ENCODE measurements at places on chromosomes 3 and 15.

DNA sequence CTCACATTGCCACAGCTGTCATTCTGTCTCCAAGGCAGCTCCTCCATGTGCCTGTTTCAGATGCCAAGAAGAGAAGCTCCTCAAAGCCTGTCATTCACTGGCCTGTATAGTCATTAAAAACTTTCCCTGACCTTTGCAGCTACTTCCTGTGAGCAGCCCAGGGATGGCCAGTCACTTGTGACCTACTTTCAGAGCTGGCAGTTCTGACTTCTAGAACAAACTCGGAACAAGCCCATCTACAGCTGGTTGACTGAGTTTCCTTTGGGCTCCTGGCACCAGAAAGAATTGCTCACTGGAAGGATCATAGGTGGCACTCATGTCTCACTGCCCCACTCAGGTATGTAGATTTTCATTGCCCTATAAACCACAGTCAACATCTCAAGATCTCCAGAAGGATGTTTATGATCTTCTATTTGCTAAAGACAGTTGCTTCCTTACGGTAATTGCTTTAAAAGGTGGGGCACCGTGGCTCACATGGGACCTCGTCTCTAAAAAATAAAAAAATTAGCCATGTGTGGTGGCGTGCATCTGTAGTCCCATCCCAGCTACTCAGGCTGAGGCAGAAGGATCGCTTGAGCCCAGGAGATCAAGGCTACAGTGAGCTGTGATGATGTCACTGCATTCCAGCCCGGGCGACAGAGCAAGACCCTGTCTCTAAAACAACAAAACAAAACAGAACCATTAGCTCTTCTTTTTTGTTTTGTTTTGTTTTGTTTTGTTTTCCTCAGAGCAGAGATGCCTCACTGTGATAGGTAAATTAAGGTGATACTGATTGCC, 11.2 kb upstream of the ATP13A3 start:
- DNase-seq: no peak

DNA sequence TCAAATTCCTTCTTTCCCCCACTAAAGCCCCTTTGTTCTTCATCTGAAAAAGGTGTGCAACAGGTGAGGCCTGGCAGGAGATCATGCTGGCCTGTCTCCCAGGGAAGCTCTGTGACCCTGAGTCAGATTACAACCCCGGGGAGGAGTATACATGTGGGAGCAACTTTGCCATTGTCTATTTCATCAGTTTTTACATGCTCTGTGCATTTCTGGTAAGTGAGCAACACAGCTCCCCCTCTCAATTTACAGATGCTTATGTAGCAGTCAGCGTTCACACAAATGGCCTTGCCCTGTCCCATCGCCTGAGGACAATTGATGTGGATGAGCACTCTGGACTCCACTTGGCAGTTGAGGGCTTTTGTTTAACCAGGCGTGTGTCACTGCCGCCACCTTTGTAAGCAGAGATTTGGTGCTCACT, 70.4 kb downstream of the CHDH start:
- DNase-seq: no peak

GRCh38 chr15:77346245-77347036, 73.5 kb downstream of the PEAK1 start:
- DNase-seq: no peak

DNA sequence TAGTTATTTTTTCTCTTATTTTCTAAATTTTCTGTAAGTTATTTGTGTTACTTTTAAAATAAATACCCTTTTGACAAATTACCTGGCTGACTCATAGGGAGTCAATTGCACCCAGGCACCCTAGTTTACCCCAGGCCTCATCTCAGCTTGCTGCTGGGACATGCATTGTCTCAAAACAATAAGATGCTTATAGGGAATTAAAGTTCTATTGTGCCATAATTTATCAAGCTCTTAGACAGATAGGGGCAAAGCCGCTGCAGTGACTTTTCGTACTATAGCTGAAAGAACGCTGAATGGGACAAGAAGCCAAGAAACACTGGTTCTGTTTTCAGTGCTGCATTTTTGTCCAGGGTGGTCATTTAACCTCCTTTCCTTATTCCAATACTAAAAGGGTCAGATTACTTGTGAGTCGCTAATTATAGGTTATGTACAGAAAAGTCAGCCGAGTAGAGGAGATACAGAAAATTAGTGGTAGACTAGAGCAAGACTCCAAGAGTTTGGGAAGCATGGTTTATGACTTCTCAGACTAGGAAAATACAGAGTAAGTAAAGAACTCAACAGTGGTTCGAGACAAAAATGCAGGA, 50.3 kb downstream of the EXD1 start:
- no peak for DNase-seq

GRCh38 chr3:24968036-24968435, 460.0 kb upstream of the RARB start:
- DNase-seq: no peak

DNA sequence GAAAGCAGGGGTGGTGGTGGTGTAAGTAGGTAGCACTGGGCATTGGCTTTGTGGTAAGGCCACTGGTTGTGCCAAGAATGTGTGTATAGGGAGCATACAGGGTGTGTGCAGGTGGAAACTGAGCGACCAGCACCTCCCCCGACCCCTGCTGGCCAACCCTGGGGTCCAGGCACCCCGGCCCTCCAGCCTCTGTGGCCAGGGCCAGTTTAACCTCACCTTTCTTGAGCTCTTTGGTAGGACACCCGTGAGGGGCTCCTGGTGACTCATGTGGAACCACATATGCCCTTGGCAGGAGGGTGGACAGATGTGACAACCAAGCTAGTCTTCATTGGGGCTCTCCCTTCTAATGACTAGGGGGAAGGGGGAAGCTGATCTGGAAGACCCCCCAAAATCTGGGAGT, 19.5 kb downstream of the SHF start:
- DNase-seq: no peak

- DNase-seq: no peak
Observed at GRCh38 chr3:37937156-37937555, 53.4 kb upstream of the VILL start.

- DNase-seq: no peak
Observed at GRCh38 chr3:41265011-41265545, 65.8 kb downstream of the CTNNB1 start.

DNA sequence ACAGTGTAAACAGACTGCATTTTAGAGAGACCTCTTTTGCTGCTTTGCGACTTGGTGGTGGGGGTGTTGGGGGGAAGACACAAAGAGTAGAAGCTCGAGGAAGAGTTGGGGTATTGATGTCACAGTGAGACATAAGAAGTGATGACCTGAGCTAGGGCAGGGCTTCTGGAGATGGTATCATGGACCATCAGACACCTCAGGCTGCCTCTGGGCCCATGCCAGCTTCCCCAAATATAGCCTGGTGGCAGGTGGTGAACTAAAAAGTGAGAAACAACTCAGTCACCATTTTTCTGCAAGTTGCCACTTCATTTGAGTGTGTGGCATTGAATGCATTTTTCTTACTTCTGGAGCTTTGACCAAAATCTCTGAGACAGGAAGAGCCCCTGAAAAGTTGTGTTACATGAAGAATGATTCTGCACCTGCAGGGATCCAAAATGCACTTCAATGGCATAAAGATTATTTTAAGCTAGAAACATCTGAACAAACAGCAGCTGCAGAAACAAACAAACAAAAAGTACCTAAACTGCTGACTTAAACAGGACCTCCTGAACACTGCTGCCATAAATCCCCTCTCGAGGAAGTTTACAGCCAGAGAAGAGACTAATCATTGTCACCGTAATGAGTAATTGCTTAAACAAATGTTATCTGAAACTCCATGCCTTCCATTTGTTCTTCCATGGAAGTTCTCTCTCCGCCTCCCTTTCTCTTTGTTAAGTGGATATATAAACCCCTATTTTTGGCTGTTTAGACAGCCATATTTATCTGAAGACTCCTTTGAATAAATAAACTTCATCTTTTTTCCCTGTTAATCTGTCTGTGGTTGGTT, 15.2 kb upstream of the XIRP1 start:
- no peak for DNase-seq

- no peak for DNase-seq
Observed at GRCh38 chr3:184228376-184229137, 828 bp upstream of the VWA5B2 start.

GRCh38 chr15:71646767-71647486, 163.4 kb upstream of the NR2E3 start:
- no peak for DNase-seq

GRCh38 chr15:90884719-90885431, 571 bp downstream of the FES start:
- DNase-seq: no peak

DNA sequence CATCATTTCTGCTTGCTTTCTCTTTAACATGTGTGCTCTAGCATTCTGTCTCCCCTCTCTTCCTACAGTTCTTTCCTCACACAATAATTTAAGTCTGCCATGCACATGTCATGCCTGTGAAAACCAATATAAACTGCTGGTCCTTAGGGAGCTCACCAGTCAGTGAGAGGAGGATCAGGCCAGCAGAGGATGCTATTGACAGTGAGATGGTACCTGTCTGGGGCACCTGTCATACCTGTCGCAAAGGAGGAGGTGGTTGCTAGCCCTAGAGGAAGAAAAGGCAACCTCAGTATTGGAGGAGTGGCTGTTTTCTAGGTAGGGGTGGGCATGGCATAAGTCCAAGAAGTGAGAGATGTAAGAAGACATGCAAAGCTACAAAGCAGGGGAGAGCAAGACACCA, 194.6 kb downstream of the GABRG3 start:
- no peak for DNase-seq

GRCh38 chr3:13505147-13506130, 25.3 kb downstream of the HDAC11 start:
- DNase-seq: no peak

Data from NCI-H2107 (cell line).